CD4-positive, alpha-beta T cell treated with Interleukin-4 for 1 hour (primary cell): ENCODE measurements at places on chromosomes 2 and 18.

- peak; percentile 71 for DNase-seq
Observed at GRCh38 chr2:64945973-64946768, 43.0 kb upstream of the SLC1A4 start.

GRCh38 chr18:77550625-77551024 lies 301.0 kb downstream of the GALR1 start:
- DNase-seq: no peak

DNA sequence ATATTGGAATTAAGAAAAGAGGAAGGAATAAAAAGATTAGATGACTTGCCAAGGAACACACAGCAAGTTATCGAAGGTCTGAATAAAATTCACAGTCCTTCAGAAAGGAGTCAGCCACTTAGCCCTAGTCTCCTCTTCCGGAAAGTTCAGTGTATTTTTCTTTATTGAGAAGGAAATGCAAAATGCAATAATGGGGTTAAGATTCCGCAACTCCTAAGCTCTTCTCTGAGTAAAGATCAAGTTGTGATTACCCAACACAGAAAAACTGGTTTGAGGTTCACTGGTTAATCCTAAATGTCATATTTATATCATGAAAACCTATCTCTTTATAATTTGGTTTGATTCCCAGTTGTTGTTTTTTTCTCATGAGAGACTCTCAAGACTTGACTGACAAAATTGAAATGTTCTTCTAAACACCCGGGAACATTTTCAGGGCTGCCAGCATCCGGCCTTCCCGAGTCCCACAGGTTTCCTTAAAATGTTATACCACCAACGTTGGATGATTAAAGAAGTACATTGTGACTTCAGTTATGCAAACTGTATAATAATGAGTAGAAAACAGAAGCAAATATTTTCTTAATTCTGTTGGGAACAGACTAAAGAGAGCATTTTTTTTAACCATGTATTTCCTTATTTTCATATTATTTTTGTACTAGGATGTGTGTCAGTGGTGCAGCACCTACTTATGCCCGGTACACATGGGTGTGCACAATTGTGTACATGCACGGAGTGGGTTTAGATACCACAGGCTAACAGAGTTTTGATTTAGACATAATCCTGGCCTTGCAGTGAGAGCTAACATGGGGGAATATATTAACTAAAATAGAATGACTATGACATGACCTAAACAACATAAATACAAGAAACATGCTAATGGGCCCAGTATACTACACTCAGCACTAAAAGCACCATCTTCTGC lies 100.2 kb downstream of the STK39 start:
- DNase-seq: no peak

DNA sequence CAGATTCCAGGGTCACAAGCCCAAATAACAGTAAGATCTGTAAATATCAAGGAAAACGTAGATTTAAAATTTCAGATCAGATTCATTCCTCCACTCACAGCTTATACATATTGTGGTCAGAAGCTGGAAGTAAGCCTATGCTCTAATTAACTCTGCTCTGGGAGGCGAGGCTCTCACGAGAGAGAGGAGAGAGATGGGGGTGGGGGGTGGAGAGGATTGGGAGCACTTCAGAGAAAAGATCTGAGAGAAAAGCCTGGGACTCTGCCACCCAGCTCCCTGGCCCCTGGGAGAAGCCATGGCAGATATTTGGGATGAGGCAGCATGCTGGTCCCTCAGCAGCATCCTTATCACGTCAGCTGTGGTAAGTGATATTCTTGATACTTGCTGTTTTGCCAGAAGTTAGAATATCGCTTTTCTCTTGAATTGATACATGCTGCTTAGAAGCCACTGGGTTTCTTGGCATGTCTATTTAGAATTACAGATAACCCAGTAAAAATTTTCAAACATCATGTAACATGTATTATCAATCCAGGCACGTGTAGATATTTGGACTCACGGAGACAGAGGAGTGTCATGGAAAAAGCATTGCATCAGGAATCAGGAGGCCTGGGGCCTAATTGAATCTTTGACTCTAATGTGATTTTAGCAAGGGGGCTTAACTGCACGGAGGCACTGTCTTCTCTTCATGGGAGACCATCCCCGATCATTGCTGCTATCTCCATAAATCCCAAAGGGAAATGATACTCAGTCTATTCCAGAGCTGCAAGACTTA lies 265.4 kb downstream of the HRH4 start:
- DNase-seq: no peak

DNA sequence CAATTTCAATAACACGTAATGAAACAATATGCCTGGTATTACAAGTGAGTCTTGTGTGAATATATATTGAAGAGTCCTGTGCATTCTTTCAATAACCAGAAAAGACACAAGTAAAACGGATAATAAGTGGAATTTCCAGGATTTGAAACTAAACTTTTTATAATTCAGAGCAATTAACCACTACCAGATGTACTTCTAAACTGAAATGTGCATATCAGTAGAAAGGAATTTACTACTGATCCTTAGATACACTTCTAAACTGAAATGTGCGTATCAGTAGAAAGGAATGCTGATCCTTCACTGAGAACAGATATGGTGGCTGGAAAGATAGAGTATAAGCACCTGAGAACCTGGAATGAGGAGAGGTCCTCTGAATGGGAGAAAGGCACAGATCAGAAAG lies 470.9 kb upstream of the SPHKAP start:
- no peak for DNase-seq

- DNase-seq: no peak
Observed at GRCh38 chr2:202104286-202104870, 31.3 kb downstream of the KIAA2012 start.

- DNase-seq: no peak
Observed at GRCh38 chr2:75003773-75004172, 45.3 kb downstream of the POLE4 start.

GRCh38 chr2:96868555-96869280 lies 1.2 kb downstream of the SEMA4C start:
- peak; percentile 60 for DNase-seq

DNA sequence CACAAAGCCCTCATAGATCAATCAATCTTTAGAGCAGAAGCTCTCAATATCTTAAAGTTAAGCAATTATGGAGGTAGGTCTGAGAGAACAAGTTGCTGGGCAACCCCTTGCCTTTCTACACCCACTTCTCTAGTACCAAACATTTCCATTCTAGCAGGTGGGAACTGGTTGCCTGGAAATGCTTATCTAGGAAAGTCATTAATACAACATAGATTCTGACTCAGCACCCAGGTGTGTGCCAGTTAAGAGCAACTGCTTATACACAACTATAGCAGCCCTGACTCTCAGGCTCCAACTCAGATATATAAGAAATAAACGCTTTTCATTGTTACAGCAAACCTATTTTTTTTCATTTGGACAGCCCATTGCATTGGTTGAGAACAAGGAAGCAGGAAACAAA lies 237.7 kb downstream of the IRS1 start:
- no peak for DNase-seq

DNA sequence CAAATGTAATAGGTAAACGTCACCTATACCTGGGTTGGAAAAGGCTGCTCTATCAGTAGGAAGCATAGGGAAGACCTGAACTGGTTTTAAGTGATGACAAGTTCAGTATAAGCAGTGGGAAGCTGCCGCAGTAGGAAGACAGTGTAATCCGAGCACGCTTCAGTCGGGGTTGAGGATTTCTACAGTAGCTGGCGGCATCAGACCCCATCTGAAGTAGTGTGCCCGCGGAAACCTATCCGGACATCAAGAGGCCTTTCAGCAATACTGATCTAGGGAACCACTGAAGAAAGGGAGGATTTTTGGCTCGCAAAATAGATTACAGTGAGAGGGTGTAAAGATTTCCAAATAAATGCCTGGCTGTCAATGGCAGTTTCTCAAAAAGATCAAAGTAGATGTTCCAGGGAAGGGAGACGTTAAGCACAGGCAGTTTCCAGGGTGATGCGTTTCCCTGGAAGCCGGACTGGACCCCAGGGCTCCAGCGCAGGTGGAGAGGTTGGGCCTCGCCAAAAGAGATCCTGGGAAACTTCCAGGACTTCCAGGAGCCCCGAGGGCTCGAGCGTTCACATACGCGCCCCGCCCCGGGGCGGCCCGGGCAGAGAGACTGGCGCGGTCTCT lies 5.3 kb downstream of the LOXL3 start:
- no peak for DNase-seq

DNA sequence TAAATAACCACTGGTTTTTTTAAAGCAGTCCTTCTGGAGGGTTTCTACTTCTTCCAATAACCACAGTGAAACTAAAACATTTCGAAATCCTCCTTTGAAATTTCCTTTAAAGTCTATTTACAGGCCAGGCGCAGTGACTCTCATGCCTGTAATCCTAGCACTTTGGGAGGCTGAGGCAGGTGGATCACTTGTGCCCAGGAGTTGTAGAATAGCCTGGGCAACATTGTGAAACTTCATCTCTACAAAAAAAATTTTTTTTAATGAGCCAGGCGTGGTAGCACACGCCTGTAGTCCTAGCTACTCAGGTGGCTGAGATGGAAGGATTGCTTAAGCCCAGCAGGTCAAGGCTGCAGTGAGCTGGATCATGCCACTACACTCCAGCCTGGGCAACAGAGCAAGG lies 15.2 kb downstream of the KIDINS220 start:
- no peak for DNase-seq

GRCh38 chr18:55588111-55588869 lies at the start of gene TCF4:
TSS of gene TCF4 (minus strand) at chr18:55588192. CDS start at chr18:55587116, 1,076 bp downstream.
- DNase-seq: peak; percentile 36

DNA sequence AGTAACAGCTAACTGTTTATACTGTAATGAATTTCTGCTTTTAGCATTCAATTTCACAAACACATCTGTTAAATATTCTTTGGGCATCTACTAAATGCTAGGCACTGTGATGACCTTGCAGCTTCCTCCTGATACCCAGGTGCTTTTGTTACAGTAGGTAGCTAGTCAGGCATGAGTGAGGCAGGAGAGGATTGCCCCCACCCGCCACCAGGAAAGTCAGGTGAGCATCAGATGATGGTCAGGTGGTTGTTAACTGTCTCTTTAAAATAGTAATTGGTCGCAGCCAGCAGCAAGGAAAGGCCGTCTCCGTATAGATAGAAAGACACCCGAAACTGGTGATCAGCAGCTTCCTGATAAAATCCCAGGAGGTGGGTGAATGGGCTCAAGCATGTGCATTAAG lies 255.6 kb downstream of the PIEZO2 start:
- no peak for DNase-seq

DNA sequence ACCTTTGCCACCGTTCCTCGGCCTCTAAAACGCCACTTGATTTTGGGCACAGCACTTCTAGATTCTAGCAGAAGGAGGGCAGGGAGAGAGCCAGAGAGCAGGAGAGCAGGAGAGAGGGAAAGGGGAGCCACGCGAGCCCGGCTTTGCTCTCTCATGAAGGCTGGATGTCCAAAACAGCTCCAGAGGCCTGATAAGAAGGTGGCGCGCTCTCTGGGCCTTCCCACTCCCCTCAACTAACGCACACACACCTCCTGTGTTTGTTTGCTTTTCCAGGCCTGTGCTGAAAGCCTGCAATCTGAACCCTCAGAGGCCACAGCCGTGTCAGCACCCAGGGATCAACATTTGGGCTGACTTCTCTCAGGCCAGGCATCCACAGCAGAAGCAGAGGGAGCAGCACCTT lies 184.8 kb upstream of the SOX11 start:
- DNase-seq: no peak

- no peak for DNase-seq
Observed at GRCh38 chr2:198383392-198383791, 579.0 kb downstream of the PLCL1 start.

DNA sequence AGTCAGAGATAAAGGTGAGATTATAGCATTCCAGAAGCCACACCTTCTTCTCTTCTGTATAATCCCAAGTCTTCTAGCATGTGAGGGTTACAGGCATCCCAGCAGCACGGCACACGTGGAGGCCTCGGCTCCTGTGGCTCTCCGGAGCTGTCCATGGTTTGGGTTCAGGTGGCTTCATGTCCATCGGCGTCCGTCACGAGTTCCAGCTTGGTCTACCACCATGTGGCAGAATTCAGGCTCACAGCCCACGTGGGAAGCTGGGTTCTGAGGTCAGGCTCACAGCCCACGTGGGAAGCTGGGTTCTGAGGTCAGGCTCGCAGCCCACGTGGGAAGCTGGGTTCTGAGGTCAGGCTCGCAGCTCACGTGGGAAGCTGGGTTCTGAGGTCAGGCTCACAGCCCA lies 378.3 kb upstream of the SALL3 start:
- no peak for DNase-seq

DNA sequence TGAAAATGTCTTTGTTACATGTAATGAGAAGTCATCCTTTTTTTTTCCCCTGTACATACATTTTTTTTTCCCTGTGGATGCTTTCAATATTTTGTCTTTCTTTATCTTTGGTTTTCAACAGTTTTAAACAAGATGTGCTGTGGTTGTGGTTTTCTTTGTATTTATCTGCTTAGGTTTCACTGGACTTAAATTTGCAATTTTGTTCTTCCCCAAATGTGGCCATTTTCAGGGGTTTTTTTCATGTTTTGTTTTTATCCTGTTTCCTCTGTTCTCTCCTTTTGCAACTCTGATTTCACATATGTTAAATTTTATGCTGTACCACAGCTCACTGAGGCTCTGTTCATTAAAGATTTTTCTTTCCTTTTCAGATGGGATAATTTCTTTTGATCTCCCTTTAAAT lies 41.7 kb downstream of the GALNT1 start:
- no peak for DNase-seq

GRCh38 chr2:147416099-147416498 lies 428.7 kb upstream of the ACVR2A start:
- DNase-seq: no peak

DNA sequence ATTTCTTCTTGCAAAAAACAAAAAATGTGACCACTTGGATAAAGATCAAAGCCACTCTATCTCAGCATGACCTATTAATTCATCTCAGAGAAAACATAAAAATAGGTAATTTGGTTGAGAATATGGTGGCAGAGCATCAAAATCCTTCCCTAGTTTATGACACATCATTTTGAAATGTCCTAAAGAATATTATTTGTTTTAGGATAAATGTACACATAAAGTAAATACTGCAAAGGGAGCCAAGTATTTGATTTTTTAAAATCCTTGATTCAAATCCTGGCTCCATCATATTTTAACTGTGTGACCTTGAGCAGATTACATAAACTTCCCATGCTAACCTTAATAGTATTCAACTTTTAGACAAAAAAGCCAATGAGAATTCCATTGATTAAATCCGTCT lies 206.6 kb downstream of the CDH2 start:
- no peak for DNase-seq

GRCh38 chr2:241195506-241196130 lies 7.1 kb downstream of the ANO7 start:
- no peak for DNase-seq

GRCh38 chr2:196167666-196168065 lies 3.7 kb downstream of the STK17B start:
- DNase-seq: no peak

- DNase-seq: no peak
Observed at GRCh38 chr2:226669905-226670304, 129.7 kb downstream of the IRS1 start.

GRCh38 chr2:192940767-192941166 lies 746.0 kb upstream of the TMEFF2 start:
- DNase-seq: no peak
